ENCODE measurements at places on chromosomes 7 and 10.

DNA sequence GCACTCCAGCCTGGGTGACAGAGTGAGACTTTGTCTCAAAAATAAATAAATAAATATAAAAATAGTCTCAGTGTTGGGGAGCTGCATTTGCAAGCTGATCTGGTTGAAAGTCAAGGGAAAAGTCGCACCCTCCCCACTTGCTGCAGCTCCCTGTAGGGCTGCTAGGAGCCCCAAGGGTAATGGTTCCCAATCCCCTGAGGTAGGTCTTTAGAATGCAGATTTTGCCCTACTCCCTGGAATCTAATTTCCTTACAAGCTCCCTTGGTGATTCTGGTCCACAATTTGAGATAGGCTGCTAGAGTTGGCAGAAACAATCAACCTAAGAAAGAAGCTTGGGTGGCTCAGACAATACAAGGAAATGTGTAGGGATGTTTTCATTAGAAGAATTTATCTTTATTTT is 232.5 kb upstream of the YAE1 start:
- no peak for DNase-seq

GRCh38 chr7:25894002-25894901 is 257.7 kb upstream of the NFE2L3 start:
- DNase-seq: peak; percentile 41

DNA sequence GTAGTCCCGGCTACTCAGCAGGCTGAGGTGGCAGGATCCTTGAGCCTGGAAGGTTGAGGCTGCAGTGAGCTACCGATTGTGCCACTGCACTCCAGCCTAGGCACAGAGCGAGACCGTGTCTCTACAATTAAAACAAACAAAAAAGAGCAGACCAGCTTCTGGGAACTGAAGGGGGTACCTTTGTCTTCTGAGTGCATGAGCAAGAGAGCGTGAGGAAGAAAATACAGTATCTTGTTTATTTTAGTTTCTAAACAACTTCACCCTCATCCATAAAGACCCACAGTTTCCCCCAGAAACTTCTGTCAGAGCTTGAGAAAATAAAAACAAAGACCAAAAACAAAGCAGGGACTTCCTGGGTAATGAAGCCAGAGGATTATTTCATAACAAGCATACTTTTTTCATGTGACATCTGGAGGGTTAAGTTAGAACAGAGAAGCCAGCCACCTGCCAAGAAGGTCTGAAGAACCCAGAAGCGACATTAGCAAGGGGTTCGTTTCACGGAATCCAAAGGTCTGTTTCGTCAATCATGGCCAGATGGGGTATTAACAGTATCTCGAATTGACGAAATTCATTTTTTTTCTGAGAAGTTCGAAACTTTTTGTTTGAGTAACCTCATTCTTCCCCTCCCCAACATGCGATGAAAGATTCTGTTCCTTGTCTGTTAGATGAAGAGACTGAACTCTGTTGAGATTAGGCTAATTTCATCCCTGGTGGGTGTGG is 10.2 kb upstream of the IL2RA start:
- DNase-seq: peak; percentile 67

DNA sequence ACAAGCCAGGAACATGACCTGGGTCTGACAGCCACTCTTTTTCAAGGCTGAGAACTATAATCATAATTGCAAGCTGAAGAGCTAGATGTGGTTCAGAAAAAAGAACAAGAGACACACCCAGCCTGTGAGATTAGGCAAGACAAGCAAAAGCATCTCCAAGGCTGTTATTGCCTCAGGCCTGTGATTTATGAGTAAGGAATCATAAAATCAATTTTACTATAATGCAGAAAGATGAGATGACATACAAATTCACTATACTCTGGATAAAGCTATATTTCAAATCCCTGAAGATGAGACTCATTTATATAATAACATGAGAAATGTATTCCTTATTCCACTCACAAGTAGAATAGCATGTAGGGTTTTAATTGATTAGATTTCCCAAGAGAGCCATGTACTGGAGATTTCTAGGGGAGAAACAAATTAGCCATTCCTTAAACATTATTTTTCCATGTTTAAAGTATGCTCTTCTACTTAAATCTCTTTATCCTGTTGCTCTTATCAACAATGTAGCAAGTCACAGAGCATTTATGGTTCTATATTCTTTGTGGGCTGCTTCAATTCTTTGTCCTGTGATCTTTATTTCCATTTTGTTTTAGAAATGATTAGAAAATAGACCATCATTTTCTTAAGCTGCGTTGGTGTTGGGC is 47.4 kb downstream of the FHIP2A start:
- no peak for DNase-seq

- DNase-seq: no peak
These were observed 273.9 kb downstream of the RPS24 start for GRCh38 chr10:78307576-78307975.

- peak; percentile 62 for DNase-seq
These were observed 12.0 kb upstream of the MARVELD1 start for GRCh38 chr10:97701438-97702069.

- DNase-seq: no peak
These were observed 66.1 kb downstream of the COBL start for GRCh38 chr7:51250512-51250911.

DNA sequence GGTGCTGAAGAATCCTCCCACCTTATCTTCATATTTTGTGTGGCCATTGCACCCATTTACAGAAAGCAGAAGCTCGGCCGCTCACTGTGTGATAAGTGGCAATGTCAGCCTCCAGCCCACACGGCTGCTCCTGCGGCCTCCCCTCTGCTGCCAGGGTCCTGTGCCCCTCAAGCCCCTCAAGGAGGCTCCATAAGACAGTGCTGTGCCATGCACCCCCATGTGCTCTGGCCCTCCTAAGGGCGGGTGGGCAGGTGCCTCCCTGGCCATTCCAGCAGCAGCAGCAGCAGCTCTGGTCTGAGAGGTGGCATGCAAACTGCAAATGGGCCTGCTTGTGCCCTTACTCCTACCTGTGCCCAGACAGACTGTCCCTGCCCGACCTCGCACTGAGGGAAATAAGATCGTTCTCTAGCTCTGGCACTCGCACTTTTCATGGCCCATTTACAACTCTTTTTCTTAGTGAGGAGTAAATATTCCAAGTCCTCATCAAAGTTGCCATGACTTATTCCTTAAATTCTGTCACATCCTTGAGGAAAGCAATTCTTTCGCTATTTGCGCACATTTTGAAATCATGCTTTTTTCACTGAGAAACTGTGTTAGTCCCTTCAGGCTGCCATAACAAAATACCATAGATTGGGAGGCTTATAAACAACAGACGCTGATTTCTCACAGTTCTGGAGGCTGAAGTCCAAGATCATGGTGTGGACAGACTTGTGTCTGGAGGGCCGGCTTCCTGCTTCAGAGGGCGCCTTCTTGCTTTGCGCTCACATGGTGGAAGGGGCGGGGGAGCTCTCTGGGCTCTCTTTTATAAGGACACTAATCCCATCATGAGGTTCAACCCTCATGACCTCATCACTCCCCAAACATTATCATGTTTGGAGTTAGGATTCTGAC is 187.8 kb downstream of the COBL start:
- DNase-seq: no peak

DNA sequence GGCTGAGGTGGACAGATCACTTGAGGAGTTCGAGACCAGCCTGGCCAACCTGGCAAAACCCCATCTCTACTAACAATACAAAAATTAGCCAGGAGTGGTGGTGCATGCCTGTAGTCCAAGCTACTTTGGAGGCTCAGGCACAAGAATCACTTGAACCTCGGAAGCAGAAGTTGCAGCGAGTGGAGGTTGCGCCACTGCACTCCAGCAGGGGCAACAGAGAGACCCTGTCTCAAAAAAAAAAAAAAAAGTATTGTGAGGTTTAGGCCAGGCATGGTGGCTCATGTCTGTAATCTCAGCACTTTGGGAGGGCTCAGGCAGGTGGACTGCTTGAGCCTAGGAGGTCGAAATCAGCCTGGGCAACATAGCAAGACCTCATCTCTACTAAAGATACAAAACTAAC is 16.0 kb downstream of the TET1 start:
- DNase-seq: no peak

- DNase-seq: peak; percentile 17
These were observed 10.0 kb upstream of the SFRP5 start for GRCh38 chr10:97781618-97782331.

DNA sequence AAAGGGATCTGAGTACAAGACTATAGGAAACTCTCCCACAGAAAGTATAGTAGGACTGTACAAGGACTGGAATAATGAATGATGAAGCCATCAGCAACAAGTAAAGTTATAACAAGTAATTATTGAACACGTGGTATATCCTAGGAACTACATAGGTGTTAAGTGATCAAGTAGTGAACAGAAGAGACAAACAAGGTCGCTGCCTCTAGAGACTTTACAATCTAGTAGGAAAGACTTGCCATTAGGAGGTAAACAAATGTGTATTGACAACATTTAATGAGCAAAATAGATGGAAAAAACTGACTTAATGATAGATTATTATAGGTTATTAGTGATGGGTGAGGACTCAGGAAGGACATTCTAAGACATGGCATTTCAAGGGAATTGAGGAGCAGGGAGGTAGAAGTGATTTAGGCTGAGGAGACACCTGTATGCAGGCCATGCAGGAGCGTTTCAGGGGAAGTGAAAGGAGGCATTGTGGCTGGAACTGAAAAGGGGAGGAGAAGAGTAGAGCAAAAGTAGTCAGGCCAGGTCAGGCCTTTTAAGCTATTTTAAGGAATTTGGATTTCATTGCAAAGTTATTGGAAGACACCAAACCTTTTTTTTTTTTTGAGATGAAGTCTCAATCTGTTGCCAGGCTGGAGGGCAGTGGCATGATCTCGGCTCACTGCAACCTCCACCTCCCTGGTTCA is 8.5 kb upstream of the GLCCI1 start:
- DNase-seq: no peak

DNA sequence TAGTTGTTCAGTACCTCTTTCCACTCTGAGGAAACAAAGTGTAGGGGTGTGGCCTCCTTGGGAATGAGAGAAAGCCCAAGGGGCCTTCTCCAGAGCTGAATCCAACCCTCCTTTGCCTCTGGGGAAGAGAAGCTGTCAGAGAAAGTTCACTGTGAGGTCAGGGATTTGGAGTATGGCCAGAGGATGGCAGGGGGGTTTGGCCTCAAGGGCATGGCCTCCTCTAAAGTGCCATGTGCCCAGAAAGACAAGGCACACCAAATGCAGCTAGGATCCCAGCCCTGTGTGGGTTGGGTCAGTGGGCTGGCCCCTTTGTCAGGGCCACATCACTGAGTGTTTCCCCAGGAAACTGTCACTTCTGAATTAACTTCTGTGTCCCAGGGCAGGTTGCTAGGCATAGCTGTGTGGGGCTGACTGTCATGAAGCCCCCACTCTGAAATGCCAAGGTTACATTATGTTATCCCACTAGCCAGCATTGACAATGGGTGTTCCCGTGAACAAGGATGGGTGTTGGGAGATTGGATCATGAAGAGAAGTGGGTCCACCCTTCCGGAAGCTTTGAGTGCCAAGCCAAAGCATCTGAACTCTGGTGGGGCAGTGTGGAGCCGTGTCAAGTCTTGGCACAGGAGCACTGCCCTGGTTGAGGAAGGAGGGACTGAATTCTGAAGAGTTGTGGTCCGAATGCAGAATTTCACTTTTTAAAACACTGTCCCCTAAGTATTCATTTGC is 123.3 kb downstream of the ZMIZ1 start:
- no peak for DNase-seq

DNA sequence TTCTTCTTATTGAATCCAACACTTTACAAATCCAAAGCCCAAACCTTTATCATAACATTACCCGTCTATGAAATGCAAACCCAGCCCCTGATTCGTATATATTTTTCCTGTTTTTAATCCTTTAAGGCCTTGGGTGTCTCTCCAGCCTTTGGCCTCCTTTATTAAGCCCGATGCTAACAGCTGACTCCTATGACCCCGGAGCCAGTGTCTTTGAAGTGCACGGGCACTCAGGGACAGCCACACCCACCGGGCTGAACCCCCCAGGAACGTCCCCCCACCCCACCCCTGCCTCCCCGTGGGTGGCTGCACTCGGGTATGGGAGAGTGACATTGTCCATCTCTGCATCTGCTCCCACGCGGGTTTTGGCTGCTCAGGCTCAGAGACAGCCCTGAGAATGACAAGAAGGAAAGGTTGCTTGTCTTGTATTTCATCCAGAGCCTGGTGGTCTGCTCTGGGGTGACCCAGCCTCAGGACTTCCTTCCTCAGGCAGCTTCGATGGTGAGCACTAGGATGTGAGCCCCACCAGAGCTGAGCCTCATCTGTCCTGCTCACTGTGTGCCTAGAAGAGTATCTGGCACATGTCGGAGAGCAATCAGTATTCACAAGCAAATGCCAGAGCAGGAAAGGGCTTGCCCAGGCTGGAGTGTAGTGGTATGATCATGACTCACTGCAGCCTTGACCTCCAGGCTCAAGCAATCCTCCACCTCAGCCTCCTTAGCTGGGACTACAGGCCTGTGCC is 210.4 kb downstream of the SKIDA1 start:
- DNase-seq: no peak

Data from activated CD4-positive, alpha-beta memory T cell treated with anti-CD3 and anti-CD28 coated beads for 36 hours (primary cell).